T-helper 1 cell (primary cell): ENCODE measurements at places on chromosomes 16 and 17.

GRCh38 chr17:78839762-78840529, 668 bp downstream of the USP36 start:
- peak; percentile 45 for DNase-seq

DNA sequence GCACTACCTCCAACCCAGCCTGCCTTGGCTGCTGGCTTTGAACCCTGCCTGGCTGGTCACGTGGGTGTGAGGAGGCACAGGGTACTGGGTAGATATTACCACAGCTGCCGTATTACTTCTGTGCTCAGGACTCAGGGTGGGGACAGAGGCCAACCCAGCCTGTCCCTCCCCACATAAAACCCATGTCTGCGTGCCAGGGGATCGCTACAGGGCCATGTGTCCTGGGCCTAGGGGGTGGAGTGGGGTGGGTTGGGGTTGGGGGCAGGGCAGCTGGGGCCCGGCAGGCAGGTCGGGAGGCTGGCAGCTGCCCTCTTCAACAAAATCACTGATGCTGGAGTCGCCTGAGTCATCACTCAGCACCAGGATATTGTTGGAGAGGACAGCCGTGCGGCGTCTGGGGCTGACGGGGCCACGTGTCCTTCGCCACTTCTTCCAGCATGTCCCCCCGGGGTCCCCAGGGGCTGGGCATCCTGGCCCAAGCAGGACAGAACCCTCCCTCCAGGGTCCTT, 39.7 kb upstream of the PVALEF start:
- DNase-seq: no peak

DNA sequence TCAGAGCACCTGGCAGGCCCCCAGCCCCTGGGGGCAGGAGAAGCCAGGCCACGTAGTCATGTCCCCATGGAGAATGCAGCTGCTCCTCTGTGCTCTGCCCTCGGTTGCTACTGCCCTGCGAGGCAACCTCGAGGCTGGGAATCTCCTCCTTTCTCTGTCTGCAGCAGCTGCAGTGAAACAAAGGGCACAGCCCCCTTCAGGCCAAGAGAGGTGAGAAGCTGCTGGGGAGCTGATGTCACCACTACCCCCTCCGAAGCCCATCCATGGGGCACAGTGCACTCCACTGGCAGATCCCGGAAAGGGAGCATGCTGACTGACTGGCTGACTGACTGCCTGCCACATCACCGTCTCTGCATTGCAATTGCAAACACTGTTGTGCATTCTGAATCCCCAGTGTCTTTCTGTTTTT, 103.7 kb downstream of the GRIN2A start:
- DNase-seq: no peak

DNA sequence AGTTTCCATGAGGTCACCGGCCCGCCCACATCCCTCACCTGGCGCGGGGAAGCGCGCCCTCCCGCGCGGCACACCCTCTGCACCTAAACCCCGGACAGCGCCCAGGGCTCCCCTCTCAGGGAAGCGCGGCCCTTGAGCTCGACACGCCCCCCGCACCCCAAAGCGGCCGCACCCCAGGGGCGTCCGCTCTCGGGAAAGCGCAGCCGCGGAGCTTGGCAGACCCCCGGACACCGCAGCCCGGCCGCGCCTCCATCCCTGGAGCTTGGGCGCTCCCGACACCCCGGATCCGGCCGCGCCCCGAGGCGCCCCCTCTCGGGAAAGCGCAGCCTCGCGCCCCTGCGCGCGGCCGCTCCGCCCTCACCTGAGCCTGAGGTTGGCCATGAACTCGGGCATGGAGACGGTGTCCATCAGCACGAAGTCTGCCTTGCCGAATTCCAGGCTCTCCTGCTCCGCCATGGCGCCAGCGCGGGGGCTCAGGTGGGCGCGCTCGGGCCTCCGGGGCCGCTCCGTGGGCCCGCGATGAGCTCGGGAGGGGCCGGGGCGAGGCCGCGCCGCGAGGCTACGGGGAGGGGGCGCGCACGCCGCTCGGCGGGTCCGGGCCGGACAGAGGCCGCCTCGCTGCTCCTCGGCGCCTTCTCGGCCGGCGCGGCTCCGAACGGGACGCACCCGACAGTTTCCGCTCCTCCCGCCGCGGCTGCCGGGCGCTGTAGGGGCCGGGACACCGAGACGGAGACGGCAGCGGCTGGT, at the start of gene MYO1D:
Gene MYO1D (minus strand): TSS at position 708 of the 747 bp plus-strand sequence. CDS start 252 bp downstream, at position 456.
- peak; percentile 37 for DNase-seq

GRCh38 chr17:75151930-75152329, 2.4 kb downstream of the JPT1 start:
- DNase-seq: no peak

DNA sequence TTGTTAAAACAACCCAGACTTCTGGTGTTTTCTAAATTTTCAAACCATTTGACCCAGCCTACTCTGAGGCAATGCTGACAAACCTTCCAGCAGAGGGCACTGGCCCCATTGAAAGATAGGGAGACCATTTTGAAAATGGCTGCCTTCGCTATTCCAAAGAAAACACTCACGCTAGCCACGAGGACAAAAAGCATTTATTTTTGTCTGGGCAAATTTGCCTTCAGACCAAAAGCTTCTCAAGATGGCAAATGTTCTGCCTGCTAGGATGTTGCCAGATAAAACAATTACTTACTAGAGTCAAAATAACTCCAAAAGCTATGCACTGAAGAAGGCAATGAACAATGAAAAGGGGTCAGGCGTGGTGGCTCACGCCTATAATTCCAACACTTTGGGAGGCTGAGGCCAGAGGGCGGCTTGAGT, 296.7 kb upstream of the IRX5 start:
- no peak for DNase-seq

- DNase-seq: no peak
Measured at GRCh38 chr17:70563281-70563820, 394.0 kb downstream of the KCNJ2 start.

DNA sequence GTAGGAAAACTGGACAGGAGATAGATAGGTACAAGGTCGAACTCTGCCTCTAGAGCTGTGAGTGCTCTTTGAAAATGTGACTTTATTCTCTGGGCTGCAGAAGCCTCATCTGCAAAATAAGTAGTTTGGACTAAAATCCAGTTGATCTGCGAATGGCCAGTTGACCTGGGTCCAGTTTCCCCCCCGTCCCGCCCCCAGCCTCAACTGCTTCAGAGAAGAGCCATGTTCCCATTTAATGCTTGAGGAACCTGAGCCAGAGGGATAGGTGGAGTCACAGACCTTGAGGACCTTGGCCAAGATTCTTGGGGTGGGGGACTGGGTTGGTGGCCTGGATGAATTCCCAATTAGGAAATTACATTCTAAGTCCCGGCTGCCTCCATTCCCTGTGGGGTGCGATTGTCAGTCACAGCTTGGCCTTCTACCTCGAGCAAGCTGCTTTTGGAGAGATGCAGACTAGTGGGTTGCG, 14.1 kb downstream of the TBX2 start:
- no peak for DNase-seq

DNA sequence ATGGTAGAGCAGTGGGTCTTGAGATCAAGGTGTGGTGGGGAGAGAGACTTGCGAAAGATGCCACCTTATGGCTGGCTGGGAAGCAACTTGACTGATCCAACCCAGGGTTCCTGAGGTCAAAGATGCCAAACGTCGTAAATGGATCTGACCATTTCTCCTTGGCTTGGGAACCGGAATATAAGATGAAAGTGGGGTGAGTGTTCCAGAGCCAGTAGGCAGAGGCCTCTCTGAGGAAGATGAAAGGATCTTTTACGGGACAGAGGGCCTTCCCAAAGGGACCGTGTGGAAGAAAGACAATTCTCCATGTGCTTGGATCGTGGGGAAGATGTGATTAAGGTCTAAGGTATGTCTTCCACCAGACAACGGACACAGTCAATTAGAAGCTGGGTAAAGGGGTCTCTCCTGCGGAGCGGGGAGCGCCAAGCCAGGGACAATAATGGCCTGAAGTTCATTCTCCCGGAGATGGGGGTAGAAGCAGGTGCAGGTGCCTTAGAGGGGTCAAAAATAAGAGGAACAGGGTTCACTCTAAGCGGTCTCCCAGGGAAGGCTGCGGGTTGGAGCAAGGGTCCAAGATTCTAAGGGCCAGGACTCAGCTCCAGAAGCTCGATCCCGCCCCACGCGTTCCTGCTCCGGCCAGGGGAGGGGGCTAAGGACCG, 800 bp downstream of the FXR2 start:
- no peak for DNase-seq

GRCh38 chr17:75402026-75402425, 3.5 kb downstream of the GRB2 start:
- DNase-seq: no peak

GRCh38 chr17:3526971-3527370, 30.6 kb downstream of the TRPV3 start:
- no peak for DNase-seq

GRCh38 chr17:43839670-43840108, 6.7 kb upstream of the MPP3 start:
- DNase-seq: no peak

DNA sequence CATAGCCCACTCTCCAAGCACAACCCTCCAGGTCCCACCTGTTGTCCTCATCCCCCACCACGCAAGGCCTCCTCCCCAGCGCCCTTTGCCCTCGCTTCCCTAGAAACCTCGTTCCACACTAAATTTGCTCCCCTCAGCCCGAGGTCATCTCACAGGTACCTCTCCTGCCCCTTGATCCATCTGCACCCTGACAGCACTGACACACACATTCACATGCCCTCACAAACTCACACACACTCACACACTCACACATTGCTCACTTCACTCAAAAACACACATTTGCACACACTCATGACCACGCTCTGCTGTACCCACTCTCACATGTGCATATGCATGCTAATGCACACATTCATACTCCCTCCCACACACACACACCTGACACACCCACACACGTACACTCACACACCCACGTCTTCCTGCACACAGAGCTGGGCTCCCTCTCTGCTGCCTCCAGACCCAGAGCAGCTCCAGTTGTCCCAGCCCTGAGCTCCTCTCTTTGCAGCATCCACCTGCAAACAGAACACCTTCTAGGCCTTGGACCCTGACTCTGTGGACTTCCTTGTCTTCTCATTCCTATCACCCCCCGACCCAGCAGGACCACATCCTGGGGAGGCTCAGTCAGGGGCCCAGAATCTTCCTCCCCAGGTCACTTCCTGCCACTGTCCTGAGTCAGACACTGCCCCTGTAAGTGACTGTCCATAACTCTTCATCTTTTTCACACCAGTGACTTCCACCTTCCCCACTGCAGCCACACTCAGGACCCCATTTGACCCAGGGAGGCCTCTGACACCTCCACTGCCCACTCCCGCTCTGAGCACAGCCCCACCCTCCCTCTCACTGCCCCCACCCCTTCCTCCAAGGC, 4.9 kb downstream of the ASGR2 start:
- DNase-seq: no peak

GRCh38 chr17:51362811-51363585, 102.7 kb downstream of the UTP18 start:
- DNase-seq: no peak

DNA sequence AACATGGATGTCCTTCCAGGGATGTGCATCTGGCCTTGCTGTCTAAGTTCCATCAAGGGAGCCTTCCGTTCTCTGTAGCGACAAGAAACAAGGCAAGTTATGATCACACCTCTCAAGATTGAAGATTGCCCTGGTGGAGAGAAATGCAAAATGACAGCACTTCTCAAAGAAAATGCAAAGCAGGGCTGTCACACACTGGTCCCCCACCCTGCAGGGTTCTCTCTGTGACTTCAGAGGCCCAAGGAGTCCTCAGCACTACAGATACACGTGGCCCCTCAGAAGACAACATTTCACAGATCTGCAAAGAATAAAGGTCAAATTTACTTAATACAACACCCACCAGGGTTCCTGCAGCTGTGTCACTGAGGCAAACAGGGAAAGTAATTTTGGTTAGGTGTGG, 60.7 kb upstream of the TEX2 start:
- no peak for DNase-seq

- DNase-seq: no peak
Measured at GRCh38 chr16:17491140-17491662, 20.4 kb upstream of the XYLT1 start.

DNA sequence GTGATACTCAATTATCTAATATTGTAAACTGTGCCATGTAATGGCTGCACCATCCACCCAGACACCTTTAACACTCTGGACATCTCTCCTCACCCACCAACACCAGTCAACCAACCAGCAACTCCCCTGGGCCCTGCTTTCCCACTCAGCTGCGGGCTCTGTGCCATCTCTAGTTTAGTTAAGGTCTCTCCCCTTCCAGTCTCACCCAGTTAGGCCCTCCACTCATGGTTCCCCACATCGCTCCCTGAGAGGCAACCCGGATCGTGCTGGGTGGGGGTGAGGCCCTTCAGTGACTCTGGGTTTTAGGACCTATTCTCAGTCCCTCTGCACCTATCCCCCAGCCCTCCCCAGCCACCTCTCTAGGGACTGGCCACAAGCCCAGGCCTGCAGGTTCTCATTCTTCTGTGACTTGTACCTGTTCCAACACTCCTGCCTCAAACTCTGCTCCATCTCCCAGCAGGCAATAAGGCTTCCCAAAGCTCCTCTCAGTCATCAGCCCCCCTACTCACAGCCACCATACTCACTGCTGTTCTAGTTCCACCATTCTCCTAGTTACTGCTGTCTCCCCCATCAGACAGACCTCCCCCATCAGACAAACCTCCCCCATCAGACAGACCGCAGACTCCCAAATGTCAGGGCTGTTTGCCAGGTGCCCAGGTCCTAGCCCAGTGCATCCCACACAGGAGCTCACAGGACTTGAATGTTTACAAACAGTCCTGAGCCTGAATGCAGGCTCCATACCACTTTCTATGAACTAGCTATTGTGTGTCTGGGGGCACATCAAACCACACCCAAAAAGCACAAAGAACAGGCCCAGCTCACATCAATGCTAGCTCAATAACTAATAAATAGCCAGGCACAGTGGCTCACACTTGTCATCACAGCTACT, 2.6 kb downstream of the TK2 start:
- DNase-seq: no peak

DNA sequence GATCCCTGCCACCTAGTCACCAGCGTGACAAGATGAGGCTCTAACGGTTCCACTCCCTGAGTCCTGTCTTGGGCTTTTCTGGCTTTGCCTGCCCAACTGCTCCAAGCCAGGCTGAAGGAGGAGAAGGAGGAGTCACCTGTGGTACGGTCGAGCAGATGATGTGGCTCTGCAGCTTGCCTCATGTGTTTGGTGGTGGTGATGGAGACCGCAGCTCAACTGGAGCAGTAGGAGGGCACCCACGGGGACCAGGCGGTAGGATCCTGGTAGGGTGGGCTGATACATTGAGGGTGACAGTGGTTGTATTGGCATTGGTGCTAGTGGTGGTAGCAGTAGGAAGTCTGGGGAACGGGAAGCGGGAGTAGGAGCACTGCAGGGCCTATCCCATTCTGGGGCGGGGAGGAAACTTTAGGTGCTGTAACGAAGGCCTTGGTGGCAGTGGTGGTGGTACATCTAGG, 202.8 kb upstream of the WSB1 start:
- DNase-seq: no peak

DNA sequence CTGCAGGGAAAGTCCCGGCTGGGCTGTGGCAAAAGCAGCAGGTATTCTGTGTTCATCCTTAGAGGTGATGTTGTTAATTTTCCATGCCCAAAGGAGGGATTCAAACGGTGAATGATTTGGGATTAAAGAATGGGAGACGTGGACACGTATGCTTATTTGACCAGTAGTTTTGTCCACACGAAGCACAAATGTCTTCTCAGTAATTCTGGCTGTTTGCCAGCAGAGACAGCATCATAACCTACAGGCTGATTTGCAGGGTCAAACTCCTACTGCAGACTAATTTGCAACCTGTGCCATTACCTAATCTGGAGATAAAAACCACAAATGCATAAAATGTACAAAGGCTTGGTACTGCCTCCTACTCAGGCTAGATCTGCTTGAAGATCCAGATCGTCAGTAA, 14.1 kb downstream of the MTHFSD start:
- DNase-seq: no peak
